ENCODE measurements at places on chromosomes 16 and 17. TPM values are rescaled to one million over a fixed set of nuclear protein-coding genes. Genes with fewer than 3 reads are reported as not detected.

DNA sequence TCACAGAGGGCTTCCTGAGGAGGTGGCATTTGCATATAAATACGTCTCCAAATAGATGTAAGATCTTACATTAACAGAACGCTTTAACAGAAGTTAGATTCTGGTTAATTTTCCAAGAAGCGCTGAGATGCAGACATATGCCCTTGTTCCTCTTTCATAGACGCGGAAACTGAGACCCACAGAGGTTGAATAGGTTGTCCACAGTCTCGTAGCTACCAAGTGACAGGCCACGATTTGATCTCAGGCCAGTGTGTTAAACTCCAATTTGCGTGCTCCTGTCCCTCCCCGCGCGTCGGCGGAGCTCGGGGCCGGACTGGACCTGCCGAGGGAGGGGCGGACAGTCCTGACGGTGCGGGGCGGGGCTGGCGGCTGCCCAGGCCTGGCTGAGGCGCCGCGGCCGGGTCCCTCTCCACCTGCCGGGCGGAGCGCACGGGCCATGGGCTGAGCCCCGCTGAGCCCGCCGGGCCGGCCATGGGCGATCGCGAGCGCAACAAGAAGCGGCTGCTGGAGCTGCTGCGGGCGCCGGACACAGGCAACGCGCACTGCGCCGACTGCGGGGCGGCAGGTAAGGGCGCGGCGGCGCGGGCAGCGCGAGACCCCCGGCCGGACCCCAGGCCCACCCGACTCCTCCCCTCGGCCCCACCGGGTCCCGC lies at the start of gene ADAP2:
Gene ADAP2, plus strand, starts transcription at position 402 of the 653 bp plus-strand sequence. Its CDS starts 70 bp downstream, at position 472.
- H3K27ac ChIP-seq: no peak within 1 kb of the TSS
- peak within 1 kb of the TSS; percentile 64 for H3K4me3 ChIP-seq
- H3K36me3 ChIP-seq: no peaks in the 10 kb centered on the region
- H3K4me1 ChIP-seq: 0 out of 2 replicates have a peak, but pooled peaks cover 6% of the 10 kb centered on the region
- H3K27me3 ChIP-seq: no peaks in the 10 kb centered on the region
- peak; percentile 36 for DNase-seq

DNA sequence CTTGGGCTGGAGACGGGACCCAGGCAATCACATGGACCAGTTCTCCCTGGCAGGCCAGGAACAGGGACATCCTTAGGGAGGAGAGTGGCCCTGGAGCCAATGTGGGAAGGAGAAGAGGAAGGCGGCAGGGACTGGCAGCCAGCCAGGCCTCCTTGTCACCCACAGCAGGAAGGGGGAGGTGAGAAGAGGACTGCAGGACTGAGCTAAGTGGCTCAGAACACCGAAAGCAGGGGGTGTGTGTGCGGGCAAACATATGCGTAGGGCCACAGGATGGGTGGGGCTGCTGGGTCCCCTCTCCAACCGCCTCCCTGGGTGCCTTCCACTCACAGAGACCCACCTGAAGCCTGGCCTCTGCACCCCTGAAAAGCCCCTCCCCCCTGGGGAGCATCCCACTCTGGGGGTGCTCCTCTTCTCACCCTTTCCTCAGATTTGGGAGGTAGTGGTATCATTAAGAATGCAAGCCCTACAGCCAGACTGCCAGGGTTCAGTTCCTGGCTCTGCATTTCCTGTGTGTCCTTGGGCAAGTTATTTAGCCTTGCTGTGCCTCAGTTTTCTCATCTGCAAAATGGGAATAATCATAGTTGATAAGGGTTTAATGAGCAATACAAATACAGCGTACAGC lies 8.1 kb downstream of the PNMT start:
- H3K4me1 ChIP-seq: peaks cover 11% of the 10 kb centered on the region
- no peak overlapping the region for H3K27ac ChIP-seq
- H3K36me3 ChIP-seq: no peaks in the 10 kb centered on the region
- H3K27me3 ChIP-seq: no peaks in the 10 kb centered on the region
- DNase-seq: no peak

GRCh38 chr17:68060336-68060735 lies 24.8 kb downstream of the KPNA2 start:
- H3K4me3 ChIP-seq: no peak overlapping the region
- H3K27ac ChIP-seq: no peak overlapping the region
- DNase-seq: no peak
- H3K36me3 ChIP-seq: no peaks in the 10 kb centered on the region

DNA sequence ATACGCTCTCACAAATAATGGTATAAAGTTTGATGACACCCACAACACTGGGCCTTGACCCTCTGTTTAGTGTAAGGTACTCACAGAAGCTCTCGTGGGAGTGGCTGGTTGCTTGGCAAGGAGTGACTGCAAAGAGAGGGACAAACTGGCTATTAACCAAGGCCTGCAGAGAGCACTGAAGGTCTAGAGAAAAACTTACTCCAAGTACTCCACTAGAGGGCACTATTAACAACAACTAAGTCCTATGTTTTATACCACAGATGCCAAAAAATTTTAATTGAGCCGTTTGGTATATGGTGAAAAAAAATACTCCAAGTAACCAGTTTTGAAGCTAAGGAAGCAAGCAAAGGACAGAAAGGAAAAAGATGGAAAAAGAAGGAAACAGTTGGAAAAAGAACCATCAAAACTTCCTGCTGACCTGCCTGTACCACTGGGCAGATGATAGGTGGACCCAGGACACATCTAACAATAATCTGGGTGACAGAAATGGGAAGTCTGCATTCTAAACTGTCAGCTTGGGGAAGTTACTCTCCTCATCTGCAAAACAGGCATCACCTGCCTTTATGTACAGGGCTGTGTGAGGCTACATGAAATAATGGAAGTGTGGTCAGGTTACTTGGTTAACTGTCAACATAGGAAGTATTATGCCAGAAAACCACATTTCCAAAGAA lies 23.2 kb downstream of the DYNC1LI2 start:
- no peak overlapping the region for H3K4me3 ChIP-seq
- DNase-seq: peak; percentile 66
- H3K4me1 ChIP-seq: no peaks in the 10 kb centered on the region
- H3K27me3 ChIP-seq: no peaks in the 10 kb centered on the region
- H3K36me3 ChIP-seq: peaks cover 56% of the 10 kb centered on the region
- H3K27ac ChIP-seq: no peak overlapping the region

GRCh38 chr16:21226749-21227148 lies 6.8 kb upstream of the ANKS4B start:
- no peak for DNase-seq
- H3K4me1 ChIP-seq: no peaks in the 10 kb centered on the region
- H3K4me3 ChIP-seq: no peak overlapping the region
- peaks cover 75% of the 10 kb centered on the region for H3K27me3 ChIP-seq
- H3K27ac ChIP-seq: no peak overlapping the region

- no peak overlapping the region for H3K4me3 ChIP-seq
- DNase-seq: peak; percentile 15
- H3K27ac ChIP-seq: no peak overlapping the region
- no peaks in the 10 kb centered on the region for H3K36me3 ChIP-seq
Measured at GRCh38 chr17:61363601-61364462, 35.8 kb upstream of the TBX2 start.

DNA sequence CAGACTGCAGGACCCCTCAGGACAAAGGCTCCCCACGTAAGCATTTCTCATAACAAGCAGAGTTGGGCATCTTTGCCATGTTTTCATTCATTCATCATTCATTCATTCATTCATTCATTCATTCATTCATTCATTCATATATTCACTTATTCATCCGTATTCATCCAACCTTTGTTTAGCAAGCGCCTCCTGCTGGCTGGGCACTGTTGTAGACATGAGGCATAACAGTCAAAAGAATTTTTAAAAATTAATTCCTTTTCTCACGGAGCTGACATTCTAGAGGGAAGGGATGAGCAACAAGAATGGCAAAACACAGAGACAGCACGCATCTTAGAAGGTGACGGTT lies 351.7 kb upstream of the TNRC6C start:
- no peaks in the 10 kb centered on the region for H3K4me1 ChIP-seq
- no peak overlapping the region for H3K4me3 ChIP-seq
- H3K27ac ChIP-seq: no peak overlapping the region
- no peaks in the 10 kb centered on the region for H3K36me3 ChIP-seq
- DNase-seq: no peak

DNA sequence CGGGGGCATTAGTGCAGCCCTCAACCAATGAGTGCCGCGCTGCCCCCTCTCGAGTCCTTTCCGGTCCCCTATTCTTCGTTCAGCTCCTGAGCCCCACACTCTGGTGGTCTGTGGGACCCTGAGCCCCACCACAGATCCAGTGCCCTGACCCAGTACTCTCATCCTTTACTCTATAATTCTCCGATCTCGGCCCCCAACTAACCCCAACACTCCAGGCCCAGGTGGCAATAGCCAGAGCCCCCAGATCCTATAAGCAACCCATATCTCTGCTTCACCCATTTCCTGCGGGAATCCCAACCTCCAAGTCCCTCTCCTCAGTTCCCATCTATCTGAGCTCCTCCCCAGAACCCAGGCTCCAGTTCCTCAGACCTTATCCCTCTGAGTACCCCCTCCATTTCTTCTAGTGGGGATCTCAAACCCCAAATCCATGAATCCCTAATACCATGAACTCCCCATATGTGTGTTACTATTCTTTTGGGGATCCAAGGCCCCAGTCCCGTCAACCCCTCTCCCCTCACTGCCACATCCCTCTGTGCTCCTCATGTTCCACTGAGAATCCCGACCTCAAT lies 1.0 kb upstream of the TBC1D10B start:
- H3K36me3 ChIP-seq: no peaks in the 10 kb centered on the region
- H3K27me3 ChIP-seq: no peaks in the 10 kb centered on the region
- H3K4me1 ChIP-seq: peaks cover 21% of the 10 kb centered on the region

GRCh38 chr17:2259769-2260536 lies 43.6 kb downstream of the SMG6 start:
- no peaks in the 10 kb centered on the region for H3K27me3 ChIP-seq
- H3K36me3 ChIP-seq: no peaks in the 10 kb centered on the region
- H3K4me1 ChIP-seq: peaks cover 9% of the 10 kb centered on the region
- no peak overlapping the region for H3K4me3 ChIP-seq
- no peak for DNase-seq
- no peak overlapping the region for H3K27ac ChIP-seq

Gene ALOXE3
- 3.6 TPM for total RNA-seq

Gene TNRC6A
- total RNA-seq: 20.3 TPM

Gene ALOX15B
- not detected for total RNA-seq

Gene TP53TG3
- not detected for total RNA-seq

Gene SDK2
- not detected for total RNA-seq

Measured in PC-3 (cell line).